ENCODE measurements at places on chromosomes 11 and 22. TPM values are rescaled to one million over a fixed set of nuclear protein-coding genes. Genes with fewer than 3 reads are reported as not detected.

- DNase-seq, result no peak
Measured at GRCh38 chr11:116207421-116208141, 565.2 kb downstream of the BUD13 start.

GRCh38 chr11:109196016-109196415 is 226.0 kb upstream of the C11orf87 start:
- no peak for DNase-seq

GRCh38 chr22:50640857-50641647 is 13.1 kb upstream of the ARSA start:
- DNase-seq, result no peak

Gene CADM1
- 21.3 TPM for total RNA-seq

GRCh38 chr22:49218142-49218541 is 609.5 kb downstream of the BRD1 start:
- no peak for DNase-seq

DNA sequence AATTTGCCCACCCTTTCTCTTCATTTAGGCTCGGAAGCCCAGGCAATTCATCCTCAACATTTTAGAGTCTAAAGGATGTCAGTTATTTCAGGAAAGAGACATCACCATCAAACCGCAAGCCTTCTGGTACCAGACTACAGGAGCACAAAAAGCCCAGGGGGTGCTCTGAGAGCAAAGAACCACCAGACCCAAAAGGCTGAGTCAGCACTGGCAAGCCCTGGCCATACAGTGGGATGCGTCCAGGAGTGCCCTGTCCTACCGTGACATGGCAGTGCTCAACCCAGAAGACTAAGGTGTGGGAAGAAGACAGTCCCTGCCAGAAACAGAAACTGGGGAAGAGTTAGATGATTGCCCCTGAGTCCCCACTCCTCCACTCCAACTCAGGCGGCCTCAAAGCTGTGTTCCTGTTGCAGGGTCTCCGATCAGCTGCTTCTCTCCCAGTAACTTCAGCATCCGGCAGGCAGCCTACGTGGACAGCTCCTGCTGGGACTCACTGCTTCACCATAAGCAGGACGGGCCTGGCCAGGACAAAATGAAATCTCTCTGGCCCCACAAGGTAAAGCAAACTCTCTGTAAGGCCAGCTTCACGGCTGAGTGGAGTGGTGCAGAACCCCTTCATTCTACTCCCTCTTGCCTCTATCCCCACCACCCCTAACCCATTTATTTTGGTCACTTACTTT is 1.5 kb downstream of the PANX3 start:
- DNase-seq, result no peak

Gene CHRM1
- total RNA-seq, result not detected

GRCh38 chr11:116478669-116479668 is 293.8 kb downstream of the BUD13 start:
- DNase-seq, result no peak

GRCh38 chr11:122721964-122722266 is 66.4 kb downstream of the UBASH3B start:
- no peak for DNase-seq

Gene LMO1
- total RNA-seq, result not detected

Gene ANO5
- 1.7 TPM for total RNA-seq

Gene TMEM218
- 8.2 TPM for total RNA-seq

GRCh38 chr11:102138670-102139069 is 28.4 kb downstream of the YAP1 start:
- DNase-seq, result no peak

Gene CFAP300
- 0.72 TPM for total RNA-seq

DNA sequence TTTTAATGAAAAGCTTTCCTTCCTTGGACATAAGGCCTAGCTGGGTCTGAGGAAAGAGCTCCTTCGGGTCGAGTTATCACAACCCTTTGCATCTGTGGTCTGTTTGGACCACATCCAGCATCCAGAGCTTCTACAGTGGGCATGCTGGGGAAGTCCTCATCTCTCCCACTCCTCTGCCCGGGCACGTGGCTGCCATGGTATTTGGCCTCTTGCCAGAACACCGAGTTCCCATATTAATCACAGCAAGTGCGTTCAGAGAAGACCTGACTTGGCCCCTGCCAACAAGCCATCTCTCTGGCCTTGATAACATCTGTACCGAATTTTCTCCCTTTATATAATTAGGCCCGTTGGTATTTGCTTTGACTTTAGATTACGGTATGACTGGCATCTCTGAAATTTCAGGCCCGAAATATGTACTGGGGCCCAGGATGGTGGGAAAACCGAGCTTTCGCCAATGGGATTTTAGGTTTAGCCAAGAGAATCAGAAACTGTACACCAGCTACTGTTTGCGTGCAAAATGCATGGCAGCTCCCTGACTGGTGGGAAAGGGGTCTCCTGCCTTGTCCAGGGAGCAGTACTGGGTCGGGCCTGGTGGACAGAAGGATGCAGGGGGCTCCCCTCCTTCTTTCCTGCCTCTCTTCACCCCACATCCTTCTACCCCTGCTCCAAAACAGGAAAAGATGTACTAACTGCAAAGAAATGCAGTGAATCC is 90.0 kb downstream of the MICAL2 start:
- DNase-seq, result no peak

Data from epithelial cell of proximal tubule (primary cell).